ENCODE measurements at places on chromosomes 2 and 18.

DNA sequence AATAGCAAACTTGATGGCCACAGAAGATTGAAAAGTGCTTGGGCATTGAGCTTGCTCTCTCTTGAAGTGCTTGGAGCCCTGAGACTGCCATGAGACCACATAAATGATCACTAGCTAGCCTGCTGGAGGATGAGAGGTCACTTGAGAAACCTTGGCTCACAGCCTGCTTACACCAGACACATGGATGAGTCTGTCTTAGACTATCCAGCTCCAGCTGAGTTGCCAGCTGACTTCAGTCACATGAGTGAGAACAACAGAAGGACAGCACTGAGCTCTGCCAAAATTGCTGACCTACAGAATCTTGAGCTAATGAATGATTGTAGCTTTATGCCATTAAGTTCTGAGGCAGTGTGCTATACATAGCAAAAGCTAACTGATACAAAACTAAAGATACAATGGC is 18.1 kb downstream of the NABP1 start:
- peak; percentile 47 for DNase-seq

- peak; percentile 36 for DNase-seq
Measured at GRCh38 chr18:5943514-5943913, 48.2 kb upstream of the TMEM200C start.

DNA sequence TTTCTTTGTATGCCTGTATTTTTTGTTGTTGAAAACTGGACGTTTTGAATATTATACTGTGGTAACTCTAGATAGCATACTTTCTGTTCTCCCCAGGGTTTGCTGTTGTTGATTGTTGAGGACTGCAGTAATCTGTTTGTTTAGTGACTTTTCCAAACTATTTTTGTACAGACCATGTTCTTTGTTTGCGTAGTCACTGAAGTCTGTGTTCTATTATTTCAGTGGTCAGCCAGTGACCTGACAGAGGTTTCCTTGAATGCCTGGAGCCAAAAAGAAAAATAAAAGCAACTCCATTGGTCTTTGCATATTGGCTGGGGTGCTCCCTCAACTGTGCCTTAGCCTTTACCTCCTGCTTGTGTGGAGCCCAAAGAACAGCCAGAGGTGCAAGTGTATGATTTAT is 42.7 kb upstream of the PHLPP1 start:
- DNase-seq = no peak

DNA sequence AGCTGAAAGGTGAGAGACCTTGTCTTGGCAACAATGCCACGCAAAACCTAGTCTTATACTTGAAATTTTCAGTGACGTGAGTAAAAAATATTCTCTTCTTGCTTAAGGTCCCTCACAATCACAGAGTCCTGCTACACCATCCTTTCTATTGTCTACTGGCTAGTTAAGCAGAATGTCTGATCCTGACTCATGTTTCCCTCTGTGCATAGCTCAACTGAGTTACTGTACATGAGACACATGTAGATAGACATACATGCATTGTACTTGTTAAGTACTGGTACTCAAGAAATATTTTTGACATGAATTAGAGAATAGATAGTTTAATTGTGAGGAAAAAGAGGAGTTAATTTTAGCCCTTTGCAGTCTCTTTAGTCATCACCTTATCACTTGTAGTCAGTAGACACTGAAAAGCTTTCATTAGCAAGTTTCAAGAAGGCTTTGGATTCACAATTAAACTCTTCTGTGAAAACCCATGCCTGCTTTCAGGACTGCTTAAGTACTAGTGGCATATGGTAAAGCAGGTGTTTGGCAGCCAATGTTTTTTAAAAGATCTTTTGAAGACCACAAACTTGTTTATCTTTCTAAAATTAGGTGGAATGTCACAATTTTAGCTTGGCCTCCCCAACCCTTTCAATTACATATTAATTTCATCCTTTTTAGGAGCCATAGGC is 158.7 kb upstream of the CCDC150 start:
- DNase-seq = no peak

DNA sequence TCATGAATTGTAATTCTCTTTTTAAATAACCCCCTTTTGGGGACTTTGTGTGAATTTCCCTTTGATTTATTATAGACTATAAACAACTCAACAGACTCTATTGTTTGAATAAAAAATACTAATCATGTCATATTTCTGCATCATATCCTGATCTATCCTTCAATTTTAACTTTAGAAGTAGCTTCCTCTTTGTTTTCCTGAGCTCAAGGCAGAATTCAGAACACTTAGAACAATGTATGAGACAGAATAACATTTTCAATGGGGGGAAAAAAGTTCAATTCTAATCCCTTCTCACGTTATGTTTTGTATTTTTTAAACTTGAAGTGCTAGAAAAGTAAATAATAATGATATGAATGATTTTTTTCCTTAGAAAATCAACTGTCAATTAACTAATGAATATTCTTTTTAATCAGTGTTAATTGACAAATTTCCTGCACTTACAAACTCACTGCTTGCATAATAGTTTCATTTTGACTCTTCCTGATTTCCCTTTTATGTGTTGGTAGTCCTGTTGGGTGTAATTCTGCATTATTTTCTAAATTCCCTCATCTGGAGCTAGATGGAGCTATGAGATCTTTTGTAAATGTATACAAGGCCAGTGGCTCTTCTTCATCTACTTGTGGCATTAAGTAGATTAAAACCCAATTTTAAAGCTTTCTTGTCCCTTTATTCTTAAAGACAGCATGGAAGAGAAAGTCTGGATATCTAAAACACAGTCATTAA is 326.1 kb downstream of the PARD3B start:
- DNase-seq = peak; percentile 67

DNA sequence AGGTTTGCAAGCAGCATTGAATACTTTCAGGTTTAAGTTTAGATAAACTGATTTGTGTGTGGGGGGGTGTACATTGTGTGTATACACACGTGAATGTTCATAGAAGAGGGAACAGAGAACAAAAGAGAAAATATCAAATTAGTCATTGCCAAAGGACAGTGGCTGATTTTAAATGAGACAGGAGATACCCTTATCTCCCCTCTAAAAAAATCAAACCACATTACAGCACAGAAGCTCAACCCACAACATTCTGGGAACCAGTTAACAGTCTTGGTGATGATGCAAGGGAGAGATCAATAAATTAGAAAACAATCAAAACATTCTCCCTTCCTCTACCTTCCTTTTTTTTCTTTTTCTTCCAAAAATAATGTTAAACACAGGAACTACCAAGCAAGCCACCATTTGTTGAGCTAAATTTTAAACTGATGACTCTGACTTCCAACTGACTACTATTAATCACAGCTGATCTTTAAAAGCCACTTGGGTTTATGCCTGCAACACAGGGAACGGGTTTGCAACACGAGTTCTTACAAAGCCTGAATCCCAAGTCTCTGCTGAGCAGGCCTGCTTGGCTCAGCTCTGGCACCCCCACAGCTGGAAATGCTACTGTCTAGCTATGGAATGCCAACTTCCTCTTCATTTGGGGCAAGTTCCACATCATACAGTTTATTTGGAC is 119.2 kb upstream of the ACVR1C start:
- DNase-seq = no peak

DNA sequence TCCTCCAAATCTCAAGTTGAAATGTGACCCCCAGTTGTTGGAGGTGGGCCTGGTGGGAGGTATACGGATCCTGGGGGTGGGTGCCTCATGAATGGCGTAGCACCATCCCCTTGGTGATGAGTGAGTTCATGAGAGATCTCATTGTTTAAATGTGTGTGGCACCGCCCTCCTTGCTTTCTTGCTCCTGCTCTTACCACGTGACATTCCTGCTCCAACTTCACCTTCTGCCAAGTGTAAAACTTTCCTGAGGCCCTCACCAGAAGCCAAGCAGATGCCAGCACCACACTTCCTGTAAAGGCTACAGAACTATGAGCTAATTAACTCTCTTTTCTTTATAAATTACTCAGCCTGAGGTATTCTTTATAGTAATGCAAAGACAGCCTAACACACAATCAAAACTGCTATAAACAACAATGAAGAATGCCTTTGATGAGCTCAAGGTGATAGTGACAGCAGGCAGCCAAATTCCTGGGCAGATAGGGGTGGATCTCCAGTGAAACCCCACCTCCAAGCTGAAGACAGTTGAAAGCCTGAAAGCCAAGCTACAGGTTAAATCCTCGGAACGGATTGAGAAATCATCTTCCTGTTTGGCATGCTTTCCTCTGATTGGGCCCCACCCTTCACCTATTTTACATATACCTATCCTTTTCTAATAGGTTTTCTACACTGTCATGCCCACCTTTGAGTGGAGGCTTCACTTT is 26.9 kb downstream of the MCEE start:
- DNase-seq = no peak

- DNase-seq = no peak
Measured at GRCh38 chr2:74792282-74792681, 41.6 kb upstream of the HK2 start.

DNA sequence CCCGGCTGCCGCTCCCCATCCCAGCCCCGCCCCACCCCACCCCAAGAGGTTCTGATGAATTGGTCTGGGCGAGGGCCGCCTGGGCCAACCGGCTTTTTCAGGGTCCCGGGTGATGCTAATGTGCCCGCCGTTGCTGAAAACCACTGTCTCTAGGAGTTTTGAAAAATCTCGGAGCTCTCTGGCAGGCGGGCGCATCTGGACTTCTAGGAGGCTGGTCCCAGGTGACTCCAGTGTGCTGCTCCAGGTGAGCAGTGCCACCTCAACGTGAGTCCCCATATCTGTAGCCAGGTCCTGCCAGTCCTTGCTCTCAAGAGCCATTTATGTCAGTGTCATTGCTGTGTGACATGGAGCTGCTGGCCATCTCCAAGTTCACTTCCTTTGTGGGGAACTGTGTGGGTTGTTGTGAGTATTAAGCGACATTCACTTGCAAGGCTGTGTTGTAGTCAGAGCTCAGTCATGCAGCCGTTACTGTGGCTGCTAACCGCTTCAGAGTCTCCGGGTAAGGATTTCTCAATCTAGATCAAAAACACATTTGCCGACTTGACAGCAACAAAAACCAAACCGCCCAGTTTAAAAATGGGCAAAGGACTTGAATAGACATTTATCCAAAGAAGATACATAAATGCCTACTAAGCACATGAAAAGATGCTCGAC is at the start of gene RFX8:
Gene RFX8, minus strand, starts transcription at position 382 of the 654 bp plus-strand sequence. CDS start 8,264 bp downstream, outside the sequence.
- peak; percentile 21 for DNase-seq

DNA sequence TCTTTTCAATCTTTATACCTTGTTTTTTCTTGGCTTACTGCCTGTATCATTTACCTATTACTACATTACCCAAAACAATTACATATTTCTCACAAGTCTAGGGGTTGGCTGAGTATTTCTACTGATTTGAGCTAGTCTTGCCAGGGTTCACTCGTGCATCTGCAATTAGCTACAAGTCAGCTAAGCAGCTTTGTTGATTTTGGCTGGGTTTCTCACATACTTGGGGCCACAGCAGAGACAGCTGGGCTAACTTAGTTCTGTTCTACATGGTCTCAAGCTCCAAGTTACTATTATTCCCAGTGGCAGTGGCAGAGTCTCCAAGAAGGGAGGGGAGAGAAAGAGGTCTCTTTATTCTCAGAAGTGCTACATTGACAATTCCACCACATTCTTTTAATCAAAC is 54.7 kb upstream of the SP5 start:
- no peak for DNase-seq

DNA sequence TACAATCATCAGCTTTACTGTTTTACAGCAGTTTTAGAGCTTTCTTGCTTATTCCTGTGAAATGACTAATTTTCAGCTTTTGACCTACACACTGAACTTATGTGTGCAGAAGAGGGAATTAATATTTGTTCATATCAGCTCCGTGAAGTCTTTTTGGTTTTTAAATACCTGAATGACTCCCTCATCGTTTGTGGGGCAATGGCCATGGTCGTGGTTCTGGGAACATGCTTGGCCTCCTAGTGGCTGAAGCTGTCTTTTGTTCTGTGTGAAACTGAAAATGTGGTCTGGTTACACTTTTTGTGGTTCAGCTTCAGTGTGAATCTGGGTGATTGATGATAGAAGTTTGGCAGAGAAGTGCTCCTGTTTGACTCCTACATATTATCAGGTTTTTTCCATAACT is 408.1 kb downstream of the THSD7B start:
- DNase-seq = no peak

DNA sequence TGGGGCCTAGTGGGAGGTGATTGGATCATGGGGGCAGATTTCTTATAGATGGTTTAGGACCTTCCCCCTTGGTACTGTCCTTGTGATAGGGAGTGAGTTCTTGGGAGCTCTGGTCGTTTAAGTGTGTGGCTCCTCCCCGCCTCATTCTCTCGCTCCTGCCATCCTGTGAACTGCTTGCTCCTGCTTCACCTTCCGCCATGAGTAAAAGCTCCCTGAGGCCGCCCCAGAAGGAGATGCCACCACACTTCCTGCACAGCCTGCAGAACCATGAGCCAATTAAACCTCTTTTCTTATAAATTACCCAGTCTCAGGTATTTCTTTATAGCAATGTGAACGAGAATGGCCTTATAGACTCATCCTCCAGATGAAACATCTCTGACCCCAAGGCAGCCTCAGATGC is 101.5 kb downstream of the KCNF1 start:
- no peak for DNase-seq

GRCh38 chr2:6326958-6327357 is 538.7 kb downstream of the CMPK2 start:
- DNase-seq = no peak

DNA sequence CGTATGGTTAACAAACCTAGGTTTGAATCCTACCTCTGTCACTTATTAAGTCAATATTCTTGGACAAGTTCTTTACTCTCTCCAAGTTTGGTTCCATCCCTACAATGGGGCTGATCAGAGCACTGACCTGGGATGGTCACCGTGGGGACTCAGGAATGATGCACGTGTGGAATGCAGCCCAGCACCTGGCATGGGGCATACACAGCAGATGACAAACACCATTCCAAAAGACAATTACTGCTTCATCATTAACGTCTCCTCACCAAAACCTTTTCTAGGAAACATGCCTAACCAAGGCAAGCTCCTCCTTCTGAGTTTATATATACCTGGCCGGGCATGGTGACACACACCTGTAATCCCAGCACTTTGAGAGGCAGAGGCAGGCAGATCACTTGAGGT is 532.9 kb upstream of the ID2 start:
- DNase-seq = no peak

DNA sequence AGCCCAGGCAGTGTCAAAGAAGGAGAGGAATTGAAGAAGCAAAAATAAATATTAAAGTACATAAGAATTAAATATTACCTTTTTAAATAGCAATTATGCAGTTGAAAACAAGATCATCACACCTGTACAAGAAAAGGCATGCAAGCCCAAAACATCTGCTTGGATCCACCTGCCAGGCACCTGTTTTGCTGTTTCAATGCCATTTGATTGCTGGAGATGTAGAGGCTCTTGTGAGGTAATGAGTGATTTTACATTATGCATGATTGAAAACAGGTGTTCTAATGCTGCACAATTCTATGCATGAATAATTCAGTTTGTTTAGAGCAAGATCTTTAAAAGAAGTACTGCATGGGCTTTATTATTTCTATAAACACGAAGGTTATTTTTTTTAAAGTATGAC is 700.6 kb upstream of the ZEB2 start:
- DNase-seq = no peak

- no peak for DNase-seq
Measured at GRCh38 chr18:4207383-4207985, 247.6 kb downstream of the DLGAP1 start.
